ENCODE measurements at places on chromosomes 4 and X.

GRCh38 chr4:128653527-128654444, 155.7 kb upstream of the JADE1 start:
- DNase-seq = no peak

DNA sequence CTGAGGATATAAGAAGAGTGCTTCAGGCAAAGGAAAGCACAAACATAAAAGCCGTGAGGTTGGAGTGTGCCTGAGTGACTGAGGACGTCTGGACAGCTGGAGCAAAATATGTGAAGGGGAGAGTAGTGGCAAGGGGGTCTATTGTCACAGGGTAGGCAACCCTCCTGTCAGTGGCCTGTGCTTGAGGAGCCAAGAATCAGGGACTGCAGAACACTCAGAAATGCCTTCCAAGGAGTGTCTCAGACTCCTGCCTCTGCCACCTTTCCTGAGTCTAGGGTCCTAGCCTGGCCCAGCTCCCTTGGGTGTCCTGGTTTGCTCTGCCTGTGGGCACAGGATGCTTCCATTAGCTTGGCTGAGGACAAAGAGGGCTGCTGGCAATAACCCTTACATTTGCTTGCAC, 152.5 kb upstream of the PJA1 start:
- no peak for DNase-seq

DNA sequence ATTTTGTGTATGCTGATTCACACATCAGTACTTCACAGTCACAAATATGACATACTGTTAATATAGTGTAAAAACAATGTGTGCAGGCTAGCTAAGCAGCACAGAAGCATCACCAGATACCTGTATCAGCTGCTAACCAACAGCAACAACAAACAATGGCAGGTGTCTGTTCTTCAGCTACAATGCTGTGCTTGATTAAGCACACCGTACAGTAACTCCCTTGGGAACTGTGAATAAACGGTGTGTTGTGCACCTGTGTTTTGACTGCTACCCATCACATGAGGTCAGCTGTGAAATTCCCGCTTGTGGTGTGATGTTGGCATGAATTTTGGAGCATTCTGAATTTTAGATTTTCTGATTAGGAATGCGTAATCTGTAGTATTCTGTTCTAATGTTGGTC, 379.7 kb upstream of the FAT1 start:
- DNase-seq = no peak

DNA sequence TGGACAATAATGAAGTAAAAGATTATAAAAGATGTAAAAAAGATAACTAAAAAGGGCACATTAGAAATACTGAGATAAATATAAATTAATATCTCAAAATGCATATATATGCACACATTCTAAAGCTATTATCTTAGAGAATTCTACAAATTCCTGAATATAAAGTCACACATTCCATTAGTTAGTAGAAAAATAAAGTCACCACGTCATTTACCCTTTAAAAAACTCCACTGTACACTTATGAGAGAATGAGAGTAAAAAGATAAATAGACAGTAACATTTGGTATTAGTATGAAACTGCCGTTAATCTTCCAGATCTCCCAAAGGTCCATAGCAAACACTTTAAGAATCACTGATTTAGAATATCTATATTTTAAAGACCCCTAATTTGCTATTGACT, 67.2 kb upstream of the IL15 start:
- no peak for DNase-seq

- no peak for DNase-seq
These were observed 332.7 kb upstream of the IGFBP7 start for GRCh38 chr4:57442831-57443291.

DNA sequence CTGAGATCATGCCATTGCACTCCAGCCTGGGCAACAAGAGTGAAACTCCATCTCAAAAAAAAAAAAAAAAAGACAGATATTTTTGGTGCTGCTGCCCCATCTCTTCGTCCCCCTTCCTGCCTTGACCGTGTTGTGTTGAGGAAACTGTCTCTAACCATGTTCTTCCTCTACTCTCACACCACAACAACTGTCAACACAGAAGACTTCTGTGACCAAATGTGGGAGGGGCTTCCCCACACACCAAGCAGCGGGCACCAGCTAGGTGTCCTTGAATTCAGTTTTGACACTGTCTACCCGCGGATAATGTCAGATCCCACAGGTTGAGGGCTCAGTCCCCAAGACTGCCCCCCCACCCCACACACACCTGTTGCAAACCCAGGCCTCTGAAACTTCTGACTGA, 104.7 kb upstream of the BCOR start:
- DNase-seq = no peak

DNA sequence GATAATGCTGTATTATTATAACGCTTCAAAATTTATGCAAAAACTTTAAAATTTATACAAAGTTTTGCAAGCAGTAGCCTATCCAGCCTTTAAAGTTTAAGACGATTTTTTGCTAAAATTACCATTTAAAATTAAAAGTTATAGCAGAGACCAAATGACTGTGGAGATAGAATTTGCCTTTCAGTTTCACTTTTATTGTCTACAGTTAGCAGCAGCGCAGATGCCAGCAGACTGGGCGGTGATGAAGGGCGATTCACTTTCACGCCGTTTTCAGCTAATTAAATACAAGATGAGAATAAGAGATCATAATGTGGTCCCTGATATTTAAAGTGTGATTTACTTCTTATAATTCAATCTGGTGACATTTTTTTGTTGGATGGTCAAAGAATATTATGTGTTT, 1381.5 kb upstream of the ADGRL3 start:
- DNase-seq = no peak

DNA sequence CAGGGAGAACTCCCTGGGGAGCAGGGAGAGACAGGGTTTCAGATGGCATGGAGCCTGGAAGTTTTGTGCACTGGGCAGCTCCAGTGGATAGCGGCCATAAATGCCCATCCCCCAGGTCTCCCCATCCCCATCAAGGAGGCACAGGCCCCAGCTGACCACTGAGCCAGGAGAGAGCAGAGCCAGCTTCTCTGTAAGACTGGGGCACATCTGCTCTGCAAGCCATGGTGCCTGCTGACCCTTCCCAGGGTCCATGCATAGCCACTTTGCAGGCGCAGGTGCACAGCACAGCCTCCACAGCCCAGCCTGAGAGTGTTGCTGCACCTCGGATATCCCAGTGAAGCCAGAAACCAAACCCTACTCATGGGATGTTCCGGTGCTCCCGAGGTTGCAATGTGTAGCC, 206.3 kb upstream of the SPANXN4 start:
- DNase-seq = no peak

DNA sequence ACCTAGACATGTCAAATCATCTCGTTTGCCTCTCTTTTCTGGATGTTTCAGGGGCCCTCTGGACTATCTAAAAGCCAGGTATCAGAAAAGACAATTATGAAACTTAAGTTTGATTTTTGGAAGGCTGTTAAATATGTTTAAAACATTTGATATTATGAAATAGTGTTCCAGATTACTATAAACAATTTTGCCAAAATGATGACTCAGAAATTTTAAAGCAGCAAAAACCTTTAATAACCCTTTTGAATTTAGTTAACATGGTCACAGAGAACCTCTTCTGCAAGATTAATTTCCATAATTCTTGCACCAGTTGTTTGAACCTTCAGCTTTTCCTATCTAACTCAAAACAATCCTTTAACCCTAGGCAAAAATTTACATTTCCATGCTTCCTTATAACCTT, 18.8 kb upstream of the FAM47E start:
- DNase-seq = no peak

GRCh38 chr4:55727746-55728145, 91.6 kb upstream of the NMU start:
- DNase-seq = no peak

DNA sequence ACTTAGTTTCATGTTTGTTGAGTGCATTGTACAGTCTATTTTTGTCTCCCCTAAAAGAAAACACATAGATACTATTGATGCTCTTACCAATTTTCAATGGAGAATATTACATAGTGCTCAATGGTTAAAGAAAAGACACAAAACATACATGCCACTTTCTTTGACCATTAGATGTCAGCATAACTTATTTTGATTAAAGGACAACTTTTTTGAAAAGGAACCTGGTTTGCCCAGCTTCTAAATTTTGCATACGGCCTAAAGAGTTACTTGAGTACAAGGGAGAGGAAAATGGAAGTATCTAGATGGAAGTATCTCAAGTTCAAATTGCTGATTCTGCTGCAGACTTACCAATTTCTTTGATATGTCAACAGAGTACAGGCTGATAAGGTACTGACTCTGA, 68.5 kb downstream of the METTL14 start:
- no peak for DNase-seq

GRCh38 chr4:6121941-6122340, 78.4 kb downstream of the JAKMIP1 start:
- no peak for DNase-seq

DNA sequence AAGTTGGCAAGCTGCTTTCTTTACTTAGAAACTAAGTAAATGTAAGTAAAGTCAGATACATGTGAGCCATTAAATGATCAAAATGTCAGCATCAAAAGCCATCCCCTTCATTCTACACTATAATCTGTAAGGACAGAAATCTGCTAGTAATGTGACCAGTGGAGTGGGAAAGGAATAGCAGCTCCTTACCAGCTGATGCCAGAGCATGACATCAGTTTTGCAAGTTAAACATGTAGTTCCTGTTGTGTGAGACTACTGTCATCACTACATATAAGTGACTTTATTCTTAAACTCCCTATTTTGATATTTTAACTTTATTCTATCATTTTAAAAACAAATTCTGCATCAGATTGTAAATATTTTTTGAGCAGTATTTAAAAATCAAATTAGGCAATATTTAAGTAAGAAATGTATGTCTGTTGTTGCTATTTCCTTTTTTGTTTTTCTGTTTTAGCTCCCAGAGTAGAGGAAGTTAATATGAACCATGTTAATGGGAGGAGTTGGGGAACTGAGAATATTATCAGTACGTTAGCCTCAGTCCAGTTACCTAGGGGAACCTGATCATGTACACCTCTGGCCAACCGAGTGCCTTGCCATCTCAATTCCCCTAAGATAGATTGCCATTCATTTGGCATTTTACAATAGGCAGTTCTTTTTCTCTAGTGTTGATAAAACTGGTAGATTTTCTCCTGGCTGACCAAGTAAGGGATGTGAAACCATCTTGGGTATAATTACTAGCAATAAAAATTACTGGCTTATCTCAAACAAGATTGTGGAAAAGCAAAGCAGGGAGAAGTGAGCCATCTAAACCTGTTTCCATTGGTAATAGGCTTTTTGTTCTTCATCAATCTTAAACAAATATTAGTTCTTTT, 34.7 kb downstream of the CCNI start:
- no peak for DNase-seq

- no peak for DNase-seq
These were observed 277.1 kb upstream of the ADGRL3 start for GRCh38 chr4:60923075-60923474.

GRCh38 chrX:1316527-1316926, 20.1 kb upstream of the IL3RA start:
- DNase-seq = peak; percentile 19

DNA sequence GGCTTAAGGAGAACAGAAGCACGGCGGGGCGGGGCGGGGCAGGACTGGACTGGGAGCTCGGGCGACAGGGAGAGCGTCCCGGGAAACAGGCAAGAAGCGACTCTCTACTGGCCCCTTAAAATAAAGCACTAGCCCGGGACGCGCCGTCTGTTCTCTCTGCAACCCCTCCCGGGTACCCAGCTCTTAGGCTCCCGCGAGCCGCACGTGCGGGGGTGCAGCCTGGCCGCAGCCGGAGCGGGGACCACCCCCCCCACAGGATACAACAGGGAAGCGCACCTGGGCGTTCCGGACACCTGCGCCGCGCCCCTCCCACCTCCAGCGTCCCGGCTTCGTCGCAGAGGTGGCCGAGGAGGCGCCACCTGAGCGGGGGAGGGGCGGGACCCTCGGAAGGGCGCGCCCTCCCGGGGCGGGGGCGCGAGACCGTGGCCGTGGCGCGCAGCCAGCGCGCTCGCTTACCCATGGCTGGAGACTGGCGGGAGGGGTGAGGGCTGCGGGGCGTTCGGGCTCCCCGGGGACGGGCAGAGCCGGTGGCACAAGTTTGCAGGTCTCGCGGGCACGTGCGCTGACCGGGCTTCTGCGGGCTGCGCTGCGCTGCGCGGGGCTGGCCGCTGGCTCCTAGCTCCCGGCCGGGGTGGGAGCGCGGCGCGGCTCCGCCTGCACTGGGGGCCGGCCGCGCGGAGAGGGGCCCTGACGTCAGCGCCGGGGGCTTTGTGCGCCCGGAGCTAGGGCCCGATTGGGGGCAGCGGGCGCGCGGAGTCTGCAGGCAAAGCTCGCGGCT, 91.5 kb downstream of the GEMIN8 start:
- no peak for DNase-seq

GRCh38 chrX:2237976-2238375, 262.8 kb downstream of the DHRSX start:
- DNase-seq = no peak

DNA sequence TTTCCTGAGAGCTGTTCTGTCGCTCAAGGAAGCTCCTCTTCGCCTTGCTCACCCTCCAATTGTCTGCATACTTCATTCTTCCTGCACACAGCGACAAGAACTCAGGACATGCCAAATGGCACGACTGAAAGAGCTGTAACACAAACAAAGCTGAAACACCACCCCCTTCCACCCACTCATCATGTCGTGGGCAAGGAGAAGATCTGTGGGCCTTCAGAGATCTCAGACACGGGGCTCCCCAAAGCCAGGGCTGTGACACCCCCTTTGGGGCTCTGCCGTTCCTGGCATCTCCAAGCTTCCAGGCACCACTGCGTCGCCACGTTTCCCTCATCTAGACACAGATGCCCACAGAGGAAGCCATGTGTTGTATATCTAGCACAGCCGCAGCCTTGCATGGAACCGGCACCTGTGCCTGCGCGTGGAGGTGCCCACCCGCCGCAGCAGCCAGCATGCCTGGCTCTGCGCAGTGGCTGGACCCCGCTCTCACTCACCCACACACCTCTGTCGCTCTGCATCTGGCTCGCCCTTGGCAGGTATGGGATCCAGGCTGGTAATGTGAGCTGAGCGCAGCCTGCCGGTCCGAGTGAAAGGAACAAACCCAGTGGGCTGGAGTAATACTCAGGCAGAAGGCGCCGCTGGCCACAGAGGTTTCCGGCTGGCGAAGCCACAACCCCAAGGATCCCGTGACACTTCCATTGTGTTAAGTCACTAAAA, 676.4 kb upstream of the INTU start:
- no peak for DNase-seq

DNA sequence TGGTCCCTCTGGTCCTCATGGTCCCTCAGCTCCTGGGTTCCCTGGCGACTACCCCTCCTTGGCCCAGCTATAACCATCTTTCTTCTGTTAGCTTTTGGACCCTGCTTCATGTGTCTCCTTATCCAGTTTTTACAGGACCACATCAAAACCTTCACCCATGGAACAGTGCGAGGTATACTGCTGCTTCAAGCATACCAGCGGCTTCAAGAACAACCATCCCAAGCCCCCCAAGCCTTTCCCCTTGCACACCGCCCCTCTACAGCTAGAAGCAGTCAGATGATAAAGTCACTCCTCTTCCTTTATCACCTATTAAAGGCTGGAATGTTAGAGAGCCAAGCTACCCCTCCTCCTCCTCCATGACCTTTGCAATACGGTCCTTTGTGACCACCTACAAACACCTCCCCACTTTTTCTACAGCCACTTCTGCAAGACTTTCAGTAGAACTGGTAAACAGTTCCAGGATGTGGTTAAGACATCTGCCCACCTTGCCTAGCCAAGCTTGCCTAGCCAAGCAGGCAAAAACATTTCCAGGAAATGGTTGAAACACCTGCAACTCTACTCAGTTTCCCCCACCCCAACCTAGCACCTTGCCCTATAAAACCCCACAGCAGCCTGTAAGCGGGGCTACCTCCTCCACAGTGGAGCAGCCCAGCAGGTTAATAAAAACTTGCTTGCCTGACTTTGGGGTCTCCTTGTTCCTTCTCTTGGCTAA, 125.7 kb downstream of the ZC4H2 start:
- no peak for DNase-seq
